Stimulated activated CD8-positive, alpha-beta memory T cell treated with anti-CD3 and anti-CD28 coated beads, Interleukin-4, amount 100 ng/mL, for 1 hour (primary cell): ENCODE measurements at places on chromosomes 11 and 22.

DNA sequence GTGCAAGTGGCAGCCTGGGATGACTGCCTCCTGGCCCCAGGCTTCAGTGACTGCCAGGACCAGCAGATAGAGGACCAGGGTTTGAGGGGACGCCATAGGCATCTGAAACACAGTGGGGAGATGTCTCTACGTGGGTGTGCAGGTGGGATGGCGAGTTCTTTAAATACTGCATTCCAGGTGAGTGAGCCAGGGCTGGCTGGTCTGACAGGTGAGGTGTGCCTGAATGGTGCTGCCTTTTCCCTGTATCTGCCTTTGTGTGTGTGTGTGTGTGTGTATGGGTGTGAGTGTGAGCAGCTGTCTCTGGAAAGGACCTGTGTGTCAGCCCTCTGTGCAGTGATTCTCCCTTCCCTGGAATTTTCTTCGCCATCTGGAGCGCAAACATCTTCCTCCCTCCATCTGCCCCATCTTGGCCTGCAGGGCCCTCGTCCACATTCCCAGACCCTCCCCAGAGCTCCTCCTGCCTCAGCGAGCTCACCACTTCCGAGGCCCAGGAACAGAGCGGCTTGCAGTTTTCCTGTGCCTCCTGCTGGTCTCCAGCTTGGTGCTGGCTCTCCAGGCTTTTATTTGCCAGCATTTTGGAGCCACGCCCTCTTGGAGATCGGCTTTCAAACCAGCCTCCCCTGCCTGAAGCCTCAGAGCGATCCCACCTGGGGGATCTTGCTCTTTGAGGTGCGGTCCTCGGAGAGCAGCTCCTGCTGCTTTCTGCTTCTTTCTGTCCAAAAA is at the start of gene GPHA2:
Gene GPHA2, minus strand, starts transcription at position 535 of the 723 bp plus-strand sequence. Its CDS starts 433 bp downstream, at position 102.
- no peak for DNase-seq

DNA sequence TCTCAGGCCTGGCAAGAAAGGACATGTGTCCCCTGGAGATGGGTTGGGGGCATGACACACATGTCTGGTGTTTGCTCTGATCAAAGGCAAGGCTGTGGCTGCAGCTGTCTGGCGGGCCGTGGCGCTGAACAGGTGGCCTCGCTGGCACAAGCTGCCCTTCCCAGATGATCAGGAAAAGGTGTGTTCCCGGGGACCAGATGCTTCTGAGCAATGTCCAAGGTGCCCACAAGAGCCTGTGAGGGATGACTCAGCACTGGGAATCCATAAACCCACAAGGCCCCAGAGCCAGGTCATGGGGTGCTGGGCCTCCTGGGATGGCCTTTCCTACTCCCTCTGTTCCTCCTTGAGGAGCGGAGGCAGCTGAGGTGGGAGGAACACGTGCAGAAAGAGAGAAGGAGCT is 9.7 kb upstream of the LRP5 start:
- DNase-seq, result no peak

DNA sequence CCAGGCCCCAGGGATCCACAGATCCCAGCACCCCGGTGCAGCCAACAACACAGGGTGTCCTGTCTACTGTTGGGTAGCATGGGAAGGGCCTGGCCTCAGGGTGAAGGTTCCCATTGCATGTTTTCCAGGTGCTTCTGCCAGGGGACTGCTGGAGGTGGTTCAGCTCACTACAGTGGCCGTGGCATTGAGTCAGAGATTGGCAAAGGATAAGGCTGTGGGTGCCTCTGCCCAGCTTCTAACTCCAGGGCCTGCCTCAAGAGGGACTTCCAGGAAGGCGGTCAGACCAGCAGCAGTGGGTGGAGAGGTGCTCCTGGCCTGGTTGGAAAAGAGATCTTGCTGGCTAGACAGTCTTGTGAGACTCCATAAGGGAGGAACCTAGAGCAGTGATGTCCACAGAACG is 20.9 kb downstream of the CSNK1E start:
- no peak for DNase-seq

DNA sequence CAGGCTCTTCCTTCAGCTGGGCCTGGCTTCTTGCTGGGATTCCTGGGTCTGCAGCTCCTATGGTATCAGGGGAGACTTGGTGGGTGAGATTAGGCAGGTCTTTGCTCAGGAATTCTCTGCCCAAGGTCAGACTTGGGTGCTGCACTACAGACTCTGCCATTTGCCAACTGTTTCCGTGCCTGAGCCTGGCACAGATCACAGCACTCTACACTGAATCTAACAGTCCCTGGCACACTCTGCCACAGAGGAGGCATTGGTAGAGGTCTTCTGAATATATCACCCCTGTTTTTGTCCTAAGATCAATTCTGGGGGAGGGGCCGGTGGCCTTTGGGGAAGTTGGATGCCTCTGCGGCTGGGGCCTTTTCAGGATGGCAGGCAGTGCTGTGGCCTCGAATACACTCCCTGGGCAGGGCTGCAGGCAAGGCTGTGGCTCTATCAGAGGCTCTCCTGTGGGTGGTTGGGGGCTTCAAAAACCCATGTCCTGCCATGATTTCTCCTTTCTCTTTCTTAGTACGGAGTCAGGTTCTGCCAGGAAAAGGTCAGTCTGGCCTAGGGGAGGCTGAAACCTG is 115.0 kb upstream of the NARS2 start:
- no peak for DNase-seq

DNA sequence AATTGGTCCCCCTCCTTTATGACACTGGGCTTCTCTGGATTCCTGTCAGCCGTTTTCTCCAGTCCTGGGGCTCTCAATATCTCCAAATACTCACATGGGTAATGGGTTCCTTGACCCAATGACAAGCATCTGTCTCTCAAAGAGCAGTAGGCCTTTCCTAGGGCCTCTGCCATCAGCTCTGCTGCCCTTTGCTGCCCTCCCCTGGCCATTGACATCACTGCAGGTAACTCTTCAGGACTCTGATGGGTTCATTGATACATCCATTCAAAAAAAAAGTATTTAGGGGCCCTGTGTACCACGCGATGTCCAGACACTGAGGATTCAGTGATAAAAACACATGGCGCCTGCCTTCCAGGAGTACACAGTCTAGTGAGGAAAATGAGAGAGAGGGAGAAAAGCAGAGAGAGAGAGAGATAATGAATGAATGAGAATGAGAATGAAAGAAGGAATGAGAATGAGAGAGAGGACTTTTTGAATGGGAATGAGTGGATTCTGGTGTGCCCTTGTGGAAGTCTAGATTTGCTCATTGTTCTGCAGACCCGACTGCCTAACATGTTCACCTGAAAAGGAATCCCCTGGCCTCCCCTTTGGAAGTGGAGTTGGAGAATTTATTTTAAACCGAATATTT is 42.6 kb upstream of the OLFML1 start:
- DNase-seq, result peak; percentile 5

DNA sequence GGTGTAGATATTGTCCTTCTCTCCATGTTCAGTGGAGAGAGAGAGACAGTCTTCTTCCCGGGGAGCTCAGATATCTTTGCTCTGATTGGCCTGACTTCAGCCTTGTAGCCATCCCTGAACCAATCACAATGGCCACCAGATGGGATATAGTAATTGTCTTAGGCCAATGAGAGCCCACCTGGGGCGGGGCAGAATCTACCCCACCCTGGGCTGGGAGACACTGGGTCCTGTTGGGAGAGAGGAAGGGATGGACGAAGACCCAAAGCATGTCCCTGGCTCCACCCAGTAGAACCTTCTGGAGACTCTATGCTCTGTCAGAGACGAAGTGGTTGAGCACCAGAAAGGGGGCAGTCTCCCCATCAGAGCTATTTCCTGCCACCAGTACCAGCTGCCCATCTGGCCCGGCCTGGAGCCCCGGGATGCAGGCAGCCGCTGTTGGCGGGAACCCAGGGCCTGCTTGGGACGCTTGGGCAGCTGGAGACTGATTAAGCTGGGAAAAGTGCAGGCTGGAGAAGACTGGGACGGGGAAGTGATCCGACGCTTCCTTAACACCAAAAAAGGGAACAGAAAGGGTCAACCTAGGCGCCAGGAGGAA is 31.6 kb upstream of the CBX7 start:
- DNase-seq, result no peak

DNA sequence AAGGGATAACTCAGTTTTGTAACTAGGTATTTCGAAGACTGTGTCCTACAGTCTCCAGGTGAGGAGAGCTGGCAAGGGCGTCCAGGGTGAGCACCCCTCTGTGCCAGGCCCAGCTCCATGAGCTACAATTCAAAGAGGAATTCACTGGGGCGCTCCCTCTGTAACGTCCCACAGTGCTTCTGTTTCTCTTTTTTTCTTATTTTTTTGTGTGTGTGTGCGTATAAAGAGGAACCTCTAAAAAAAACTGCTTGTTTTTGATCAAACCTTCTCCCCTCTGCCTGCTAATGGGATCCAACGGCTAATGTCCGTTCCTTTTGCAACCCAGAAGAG is 17.1 kb downstream of the ASCC2 start:
- DNase-seq, result no peak

DNA sequence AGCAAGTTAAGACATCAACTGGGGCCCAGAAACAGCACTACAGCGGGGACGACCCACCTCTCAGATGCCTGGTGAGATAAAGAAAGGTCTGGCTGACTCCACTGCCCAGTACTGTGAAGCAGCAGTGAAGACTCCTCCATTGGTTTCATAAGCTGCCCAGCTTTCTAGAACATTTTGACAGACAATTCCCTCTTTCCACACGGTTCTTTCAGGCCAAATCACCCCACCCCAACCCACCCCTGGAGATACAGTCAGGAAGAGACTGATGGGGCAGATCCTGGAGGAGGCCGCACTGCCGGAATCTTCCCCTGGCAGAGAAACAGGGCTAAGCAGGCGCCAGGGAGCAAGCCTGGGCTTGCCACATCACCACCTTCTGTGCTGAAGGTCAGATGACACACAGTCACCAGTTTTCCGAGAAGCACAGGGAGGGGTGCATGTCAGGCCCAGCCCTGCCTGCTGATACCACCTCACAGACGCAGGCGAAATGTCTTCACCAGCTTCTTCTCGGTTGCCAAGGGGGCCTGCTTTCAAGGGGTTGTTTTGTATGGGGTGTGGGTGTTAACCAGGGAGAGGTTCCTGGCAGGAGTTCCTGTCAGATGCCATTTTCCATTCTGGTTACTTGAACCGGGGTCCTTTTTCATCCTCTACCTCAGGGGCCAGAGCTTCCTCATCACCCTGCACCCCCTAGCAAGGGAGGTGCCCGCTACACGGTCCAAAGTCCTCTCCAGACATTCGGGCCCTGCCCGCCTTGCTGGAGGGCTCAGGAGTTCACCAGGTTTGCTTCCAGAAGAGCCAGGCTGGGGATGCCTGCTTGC is 1.4 kb upstream of the NEAT1 start:
- peak; percentile 81 for DNase-seq

GRCh38 chr11:132060567-132060966 is 690.2 kb downstream of the NTM start:
- DNase-seq, result no peak

DNA sequence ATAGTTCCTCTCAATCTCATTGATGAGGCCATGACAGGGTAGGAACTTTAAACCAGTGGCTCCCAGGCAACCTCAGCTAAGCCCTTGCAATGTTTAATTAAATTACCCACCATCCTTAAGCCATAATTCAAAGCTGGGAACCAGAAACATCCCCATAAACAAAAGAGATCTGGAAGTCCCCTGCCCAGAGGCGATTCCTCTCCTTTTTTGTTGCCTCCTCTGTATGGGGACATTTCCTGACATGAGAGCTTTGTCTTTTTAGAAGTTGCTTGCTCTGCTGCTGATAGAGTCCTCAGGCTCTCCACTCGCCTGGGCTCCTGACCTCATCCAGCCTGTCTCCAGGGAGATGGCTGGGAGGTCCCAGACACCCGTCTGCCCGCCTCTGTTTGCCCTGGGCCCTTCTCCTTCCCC is 3.2 kb downstream of the DTX4 start:
- no peak for DNase-seq

DNA sequence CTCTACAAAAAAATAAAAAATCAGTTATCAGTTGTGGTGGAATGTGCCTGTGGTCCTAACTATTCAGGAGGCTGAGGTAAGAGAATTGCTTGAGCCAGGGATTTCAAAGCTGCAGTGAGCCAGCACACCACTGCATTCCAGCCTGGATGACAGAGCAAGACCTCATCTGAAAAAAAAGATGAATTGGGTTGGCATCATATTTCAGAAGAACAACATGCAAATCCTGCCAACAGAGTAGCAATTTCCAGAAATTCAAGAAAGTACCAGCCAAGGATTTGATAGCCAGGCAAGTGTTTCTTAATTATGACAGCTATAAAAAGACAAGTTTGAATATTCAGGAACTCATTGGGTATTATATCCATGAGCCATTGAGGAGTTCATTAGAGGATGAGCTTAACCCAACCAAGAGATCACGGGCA is 75.2 kb downstream of the USP47 start:
- DNase-seq, result no peak

DNA sequence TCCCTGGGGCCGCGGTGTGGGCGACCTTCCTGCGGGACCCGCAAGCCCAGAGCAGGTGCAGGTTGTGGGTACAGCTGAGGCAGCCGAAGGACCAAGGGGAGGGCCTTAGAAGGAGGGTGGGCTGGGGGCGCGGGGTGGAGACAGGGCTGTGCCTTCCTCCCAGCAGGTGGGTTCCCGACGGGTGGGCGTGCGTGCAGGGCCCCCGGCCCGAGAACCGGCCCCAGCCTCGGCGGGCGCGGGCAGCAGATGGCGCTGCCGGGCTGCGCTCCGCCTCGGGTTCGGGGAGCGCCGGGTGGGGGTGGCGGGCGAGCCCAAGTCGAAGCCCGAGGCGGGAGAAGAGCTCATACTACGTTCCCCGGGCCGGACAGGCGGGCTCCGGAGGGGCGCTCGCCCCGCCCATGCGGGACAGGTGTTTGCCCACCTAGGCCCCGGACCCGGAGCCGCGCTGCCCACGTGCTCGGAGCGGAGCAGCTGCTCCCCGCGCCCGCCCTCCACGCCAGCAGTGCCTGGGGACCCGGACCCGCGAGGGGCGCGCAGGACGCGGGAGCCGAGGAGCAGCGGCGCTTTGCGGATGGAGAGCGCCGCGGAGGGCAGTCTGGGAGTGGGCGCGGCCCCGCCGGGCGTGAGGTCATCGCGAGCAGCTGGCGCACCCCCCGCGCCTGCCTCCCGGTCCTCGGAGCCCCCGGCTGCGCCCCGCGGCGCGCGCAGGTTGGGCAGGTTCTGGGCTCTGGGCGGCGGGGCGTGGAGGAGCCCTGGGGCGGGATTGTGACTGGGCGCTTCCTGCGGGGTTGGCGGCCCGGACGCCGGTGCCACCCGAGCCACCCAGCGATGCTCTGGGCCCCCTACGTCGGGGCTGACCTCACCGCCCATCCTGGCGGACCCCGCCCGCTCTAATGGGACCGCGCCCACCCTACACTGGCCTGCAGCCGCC is 25.3 kb downstream of the DUSP8 start:
- DNase-seq, result no peak

DNA sequence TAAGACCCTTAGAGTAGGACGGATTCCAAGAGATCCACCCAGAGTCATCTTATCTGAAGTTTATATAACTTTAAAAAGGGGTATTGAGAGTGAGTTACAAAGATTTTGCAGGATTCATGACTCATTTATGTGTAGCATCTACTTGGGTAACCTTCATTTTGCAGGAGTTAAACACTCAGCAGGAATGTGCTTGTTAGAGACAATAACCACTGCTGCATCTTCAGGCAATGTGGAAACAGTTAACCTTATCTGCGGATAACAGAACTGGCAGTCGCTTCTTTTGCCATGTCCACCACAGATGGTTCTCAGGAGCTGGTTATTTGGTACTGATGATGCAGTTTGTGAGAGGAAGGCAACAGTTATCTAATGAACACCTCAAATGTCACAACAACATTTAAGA is 417.9 kb upstream of the DDI1 start:
- DNase-seq, result no peak
